IMR-90 (cell line): ENCODE measurements at places on chromosomes 7 and 10.

GRCh38 chr7:152162287-152162686 is 136.8 kb downstream of the GALNT11 start:
- no peaks in the 10 kb centered on the region for H3K4me1 ChIP-seq
- no peak overlapping the region for H3K27ac ChIP-seq
- no peak overlapping the region for H3K4me3 ChIP-seq
- peaks cover 42% of the 10 kb centered on the region for H3K36me3 ChIP-seq
- DNase-seq: no peak
- no peaks in the 10 kb centered on the region for H3K27me3 ChIP-seq

- peak overlapping the region; percentile 94 for H3K27ac ChIP-seq
- H3K4me3 ChIP-seq: peak overlapping the region; percentile 99
- peaks cover 9% of the 10 kb centered on the region for H3K4me1 ChIP-seq
- DNase-seq: peak; percentile 12
These were observed 171.7 kb downstream of the FAM107B start for GRCh38 chr10:14602807-14603533.

DNA sequence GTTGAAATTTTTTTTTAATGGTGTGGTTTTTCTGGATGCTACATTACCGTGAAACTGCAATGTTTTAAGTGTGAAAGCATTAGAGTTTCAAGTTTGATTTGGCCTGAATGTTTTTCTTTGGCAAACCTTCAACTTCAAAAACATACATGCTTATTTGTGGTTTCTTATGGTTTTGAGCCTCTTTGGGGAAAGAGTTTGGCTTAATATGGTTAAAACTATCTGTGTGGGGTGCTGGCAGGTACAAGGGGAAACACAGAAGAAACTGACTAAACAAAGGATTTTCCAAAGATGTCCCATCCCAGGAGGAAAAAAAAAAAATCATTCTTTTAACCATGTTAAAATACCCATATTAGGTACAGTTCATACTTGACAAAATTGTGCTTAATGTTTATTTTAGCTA is 121.1 kb downstream of the HGF start:
- H3K27me3 ChIP-seq: no peaks in the 10 kb centered on the region
- peaks cover 2% of the 10 kb centered on the region; the same call in 1 of the 2 replicates for H3K4me1 ChIP-seq
- peak; percentile 42 for DNase-seq
- H3K27ac ChIP-seq: no peak overlapping the region
- 0 out of 2 replicates have a peak, but pooled peaks cover 2% of the 10 kb centered on the region for H3K36me3 ChIP-seq

GRCh38 chr7:37555528-37555927 is 106.9 kb upstream of the ELMO1 start:
- H3K36me3 ChIP-seq: no peaks in the 10 kb centered on the region
- no peaks in the 10 kb centered on the region for H3K4me1 ChIP-seq
- H3K27ac ChIP-seq: no peak overlapping the region
- no peak overlapping the region for H3K4me3 ChIP-seq
- no peak for DNase-seq

DNA sequence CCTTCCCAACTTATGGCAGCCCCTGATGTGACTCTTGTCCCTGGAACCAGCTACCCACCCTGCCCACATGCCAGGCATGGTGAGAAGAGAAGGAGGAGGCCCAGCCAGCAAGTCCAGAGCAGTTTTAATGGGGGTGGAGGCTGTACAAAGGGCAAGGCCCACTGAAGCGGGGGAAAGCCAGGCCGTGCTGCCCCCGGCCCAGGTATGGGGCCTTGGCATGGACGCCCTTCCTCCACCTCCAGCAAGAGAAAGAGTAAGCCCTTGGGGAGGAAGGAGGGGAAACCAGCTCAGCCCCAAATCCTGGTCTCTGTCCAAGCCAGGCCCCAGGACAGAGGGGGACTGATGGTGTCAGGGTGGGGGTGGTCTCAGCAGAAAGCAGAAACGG is 7.0 kb downstream of the NFKB2 start:
- no peaks in the 10 kb centered on the region for H3K27me3 ChIP-seq
- peaks cover 11% of the 10 kb centered on the region for H3K4me1 ChIP-seq
- no peak overlapping the region for H3K27ac ChIP-seq
- H3K4me3 ChIP-seq: no peak overlapping the region
- no peak for DNase-seq
- H3K36me3 ChIP-seq: peaks cover 22% of the 10 kb centered on the region

DNA sequence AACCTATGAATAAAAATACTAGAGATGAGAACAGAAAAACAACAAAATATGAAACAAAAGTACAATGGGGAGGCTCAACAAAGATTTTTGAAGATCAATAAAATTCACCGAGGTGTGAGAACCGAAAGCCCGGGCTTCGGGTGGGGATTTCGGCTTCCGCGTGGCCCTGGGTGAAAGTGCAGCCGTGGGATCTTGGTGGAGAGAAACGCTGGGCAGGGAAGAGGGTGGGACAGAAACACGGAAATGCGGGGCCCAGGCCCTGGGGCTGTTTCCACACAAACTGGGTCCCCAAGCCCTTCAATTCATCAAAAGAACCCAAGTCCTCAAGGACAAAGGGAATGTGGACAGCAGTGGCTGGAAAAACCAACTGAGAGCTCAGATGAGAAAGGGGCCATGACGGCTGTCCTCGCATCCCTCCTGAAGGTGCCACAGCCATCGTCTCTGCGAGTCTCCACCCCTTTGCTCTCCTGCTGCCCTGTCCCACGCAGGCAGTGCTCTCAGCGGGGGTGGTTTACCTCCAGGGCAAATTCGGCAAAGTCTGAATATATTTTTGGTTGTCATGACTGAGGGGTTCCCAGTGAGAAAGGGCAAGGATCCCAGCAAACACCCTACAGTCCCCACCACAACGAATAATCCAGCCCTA is 19.7 kb downstream of the FOXL3 start:
- H3K4me1 ChIP-seq: no peaks in the 10 kb centered on the region
- no peak for DNase-seq
- no peak overlapping the region for H3K27ac ChIP-seq
- no peaks in the 10 kb centered on the region for H3K36me3 ChIP-seq
- H3K4me3 ChIP-seq: no peak overlapping the region

DNA sequence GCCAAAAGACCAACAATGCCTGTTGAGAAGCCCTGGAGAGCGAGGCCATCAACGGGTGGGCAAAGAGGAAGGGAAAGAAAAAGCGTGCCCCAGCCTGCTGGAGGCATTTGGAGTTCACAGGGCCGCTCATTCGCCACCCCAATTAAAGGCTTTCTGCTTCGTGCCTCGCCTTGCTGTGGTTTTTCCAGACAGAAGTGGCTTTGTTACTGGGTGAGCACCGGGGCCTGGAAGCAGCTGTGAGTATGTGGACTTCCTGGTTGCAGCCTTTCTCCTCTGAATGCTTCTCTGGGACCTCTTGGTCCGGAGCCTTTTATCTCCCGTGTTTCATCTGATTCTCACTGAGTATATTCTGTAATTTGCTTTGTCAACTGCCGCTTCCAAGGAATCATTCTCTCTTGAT is 118.1 kb upstream of the EGR2 start:
- H3K4me1 ChIP-seq: no peaks in the 10 kb centered on the region
- H3K27ac ChIP-seq: no peak overlapping the region
- H3K27me3 ChIP-seq: no peaks in the 10 kb centered on the region; the same call in 1 of the 2 replicates
- DNase-seq: no peak
- no peak overlapping the region for H3K4me3 ChIP-seq
- H3K36me3 ChIP-seq: no peaks in the 10 kb centered on the region

DNA sequence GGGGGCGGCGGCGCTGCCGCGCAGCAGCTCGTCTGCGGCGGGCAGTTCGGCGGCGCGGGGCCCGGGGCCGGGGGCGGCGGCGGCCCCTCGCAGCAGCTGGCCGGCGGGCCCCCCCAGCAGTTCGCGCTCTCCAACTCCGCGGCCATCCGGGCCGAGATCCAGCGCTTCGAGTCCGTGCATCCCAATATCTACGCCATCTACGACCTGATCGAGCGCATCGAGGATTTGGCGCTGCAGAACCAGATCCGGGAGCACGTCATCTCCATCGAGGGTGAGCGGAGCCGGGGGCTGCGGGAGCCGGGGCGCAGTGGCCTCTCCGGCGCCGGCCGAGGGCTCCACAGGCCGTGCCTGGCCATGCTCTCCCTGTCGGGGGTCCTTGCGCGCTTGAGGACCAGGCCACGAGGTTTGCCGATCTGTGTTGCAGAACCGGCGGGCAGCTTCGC is 548 bp downstream of the AGAP3 start:
- H3K4me1 ChIP-seq: peaks cover 30% of the 10 kb centered on the region
- peaks cover under 1% of the 10 kb centered on the region; the same call in 1 of the 2 replicates for H3K36me3 ChIP-seq
- no peaks in the 10 kb centered on the region for H3K27me3 ChIP-seq
- peak overlapping the region; percentile 86 for H3K4me3 ChIP-seq
- DNase-seq: no peak

DNA sequence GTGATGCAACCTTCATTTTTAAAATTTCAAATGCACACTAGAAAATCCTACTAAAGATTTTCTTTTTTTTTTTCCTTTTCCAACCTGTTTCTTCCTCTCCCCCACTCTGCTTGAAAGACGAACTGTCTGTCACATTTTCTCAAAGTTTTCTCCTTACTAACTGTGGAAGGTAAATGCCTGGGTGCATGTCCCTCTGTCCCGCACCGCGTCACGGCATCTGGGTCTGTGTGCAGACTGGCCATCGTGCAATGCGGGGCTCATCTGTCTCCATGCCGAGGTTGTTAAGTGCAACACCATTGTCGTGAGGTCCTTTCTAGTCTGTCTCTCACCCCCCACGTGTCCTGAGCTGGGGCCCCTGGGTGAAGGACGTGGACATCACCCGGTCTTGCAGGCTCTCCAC is 28.4 kb downstream of the PFKFB3 start:
- no peak overlapping the region for H3K4me3 ChIP-seq
- no peak for DNase-seq
- H3K36me3 ChIP-seq: peaks cover 84% of the 10 kb centered on the region
- H3K27ac ChIP-seq: no peak overlapping the region
- H3K27me3 ChIP-seq: no peaks in the 10 kb centered on the region

DNA sequence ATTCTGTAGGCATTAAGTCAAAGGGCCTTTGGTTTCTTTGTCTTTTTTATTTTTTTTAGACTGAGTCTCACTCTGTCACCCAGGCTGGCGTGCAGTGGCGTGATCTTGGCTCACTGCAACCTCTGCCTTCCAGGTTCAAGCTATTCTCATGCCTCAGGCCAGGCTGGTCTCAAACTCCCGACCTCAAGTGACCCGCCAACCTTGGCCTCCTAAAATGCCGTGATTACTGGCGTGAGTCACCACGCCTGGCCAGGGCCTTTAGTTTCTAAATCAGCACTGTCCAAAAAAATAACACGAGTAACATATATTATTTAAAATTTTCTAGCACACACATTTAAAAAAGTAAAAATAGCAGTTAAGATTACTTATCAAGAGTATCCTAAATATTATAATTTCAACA is 11.1 kb upstream of the ACSL5 start:
- H3K4me3 ChIP-seq: no peak overlapping the region
- peaks cover 1% of the 10 kb centered on the region for H3K27me3 ChIP-seq
- 0 out of 2 replicates have a peak, but pooled peaks cover 1% of the 10 kb centered on the region for H3K4me1 ChIP-seq
- no peak for DNase-seq
- H3K36me3 ChIP-seq: no peaks in the 10 kb centered on the region

DNA sequence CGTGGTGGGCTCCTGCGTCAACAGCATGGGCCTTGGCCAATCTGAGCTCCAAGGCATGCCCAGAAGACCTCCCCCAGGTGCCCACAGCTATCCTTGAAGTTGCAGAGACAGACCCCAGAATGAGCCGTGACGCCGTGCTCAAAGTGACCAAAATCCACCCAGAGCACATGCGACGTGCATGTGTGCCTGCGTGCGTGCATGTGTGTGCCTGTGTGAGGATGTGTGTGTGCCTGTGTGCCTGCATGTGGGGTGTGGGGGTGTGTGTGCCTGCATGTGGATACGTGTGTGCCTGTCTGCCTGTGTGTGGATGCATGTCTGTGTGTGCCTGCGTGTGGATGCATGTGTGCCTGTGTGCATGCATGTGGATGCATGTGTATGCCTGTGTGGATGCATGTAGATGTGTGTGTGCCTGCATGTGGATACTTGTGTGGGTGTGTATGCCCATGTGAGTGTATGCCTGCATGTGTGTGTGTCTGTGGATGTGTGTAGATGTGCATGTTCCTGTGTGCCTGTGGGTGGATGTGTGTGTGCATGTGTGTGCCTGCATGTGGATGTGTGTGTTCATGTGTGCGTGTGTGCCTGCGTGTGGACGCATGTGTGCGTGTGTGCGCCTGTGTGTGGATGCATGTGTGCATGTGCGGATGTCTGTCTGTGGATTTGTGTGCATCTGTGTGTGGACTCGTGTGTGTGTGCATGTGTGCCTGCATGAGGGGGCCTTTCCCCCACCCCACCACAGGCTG is 42.6 kb downstream of the PWWP2B start:
- DNase-seq: no peak
- no peaks in the 10 kb centered on the region for H3K36me3 ChIP-seq
- H3K4me3 ChIP-seq: no peak overlapping the region
- H3K27ac ChIP-seq: no peak overlapping the region
- H3K4me1 ChIP-seq: no peaks in the 10 kb centered on the region
- no peaks in the 10 kb centered on the region for H3K27me3 ChIP-seq

DNA sequence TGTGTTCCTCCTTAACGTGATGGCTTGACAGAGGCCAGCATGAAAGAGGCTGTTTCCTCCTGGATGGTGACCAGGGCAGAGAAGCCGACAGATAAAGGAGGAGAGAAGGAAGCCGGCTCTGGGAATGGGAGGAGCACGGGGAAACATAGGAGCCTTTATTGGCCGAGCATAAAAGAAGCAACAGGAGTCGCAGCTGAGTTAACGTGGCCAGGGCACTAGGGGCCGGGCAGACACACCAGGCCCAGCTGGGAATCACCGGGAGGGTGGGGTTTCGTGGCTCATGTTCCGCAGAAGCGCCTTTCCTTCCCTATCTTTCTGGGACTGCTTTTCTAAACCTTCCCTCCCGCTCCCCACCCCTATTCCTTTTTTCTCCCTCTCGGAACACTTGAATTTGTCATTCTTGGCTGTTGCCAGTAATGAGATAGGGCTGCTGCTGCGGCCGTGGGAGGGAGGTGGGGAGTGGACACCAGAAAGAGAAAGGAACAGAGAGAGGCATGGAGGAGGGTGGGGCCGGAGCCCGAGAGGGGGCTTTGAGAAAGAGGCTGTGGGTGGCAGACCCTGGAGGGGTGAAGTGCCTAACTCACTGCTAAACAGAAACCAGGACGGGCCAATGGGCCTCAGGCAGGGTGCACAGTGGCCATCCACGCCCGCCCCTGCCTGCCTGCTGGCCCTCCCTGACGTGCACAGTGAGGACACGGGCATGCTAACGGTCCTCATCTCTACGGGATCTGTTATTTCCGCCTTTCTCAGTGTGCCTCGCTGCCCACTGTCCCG is 65.2 kb downstream of the COL13A1 start:
- H3K27ac ChIP-seq: peak overlapping the region; percentile 70
- H3K4me1 ChIP-seq: peaks cover 33% of the 10 kb centered on the region
- H3K27me3 ChIP-seq: no peaks in the 10 kb centered on the region
- peak overlapping the region; percentile 13; the same call in 1 of the 2 replicates for H3K4me3 ChIP-seq
- H3K36me3 ChIP-seq: no peaks in the 10 kb centered on the region

DNA sequence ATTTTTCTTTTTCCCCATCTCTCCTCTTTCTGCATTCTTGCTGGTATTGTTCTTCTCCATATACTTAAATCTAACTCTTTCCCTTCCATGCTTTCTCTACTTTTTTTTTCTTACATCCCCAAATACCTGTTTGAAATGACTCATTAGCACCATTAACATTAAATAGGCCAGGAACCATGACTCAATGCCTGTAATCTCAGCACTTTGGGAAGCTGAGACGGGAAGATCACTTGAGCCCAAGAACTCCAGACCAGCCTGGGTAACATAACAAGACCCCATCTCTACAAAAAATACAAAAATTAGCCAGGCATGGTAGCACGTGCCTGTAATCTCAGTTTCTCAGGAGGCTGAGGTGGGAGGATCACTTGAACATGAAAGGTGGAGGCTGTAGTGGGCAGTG is 1026.8 kb downstream of the GATA3 start:
- H3K27me3 ChIP-seq: no peaks in the 10 kb centered on the region
- no peaks in the 10 kb centered on the region for H3K4me1 ChIP-seq
- H3K36me3 ChIP-seq: no peaks in the 10 kb centered on the region

GRCh38 chr7:83876593-83876992 is 227.7 kb upstream of the SEMA3E start:
- DNase-seq: peak; percentile 7
- no peak overlapping the region for H3K4me3 ChIP-seq
- no peak overlapping the region for H3K27ac ChIP-seq
- H3K36me3 ChIP-seq: no peaks in the 10 kb centered on the region
